Stimulated activated CD4-positive, alpha-beta T cell treated with anti-CD3 and anti-CD28 coated beads, Interleukin-1b, Interleukin-23, amount 100 ng/mL, for 24 hours (primary cell): ENCODE measurements at places on chromosomes 3 and 15.

DNA sequence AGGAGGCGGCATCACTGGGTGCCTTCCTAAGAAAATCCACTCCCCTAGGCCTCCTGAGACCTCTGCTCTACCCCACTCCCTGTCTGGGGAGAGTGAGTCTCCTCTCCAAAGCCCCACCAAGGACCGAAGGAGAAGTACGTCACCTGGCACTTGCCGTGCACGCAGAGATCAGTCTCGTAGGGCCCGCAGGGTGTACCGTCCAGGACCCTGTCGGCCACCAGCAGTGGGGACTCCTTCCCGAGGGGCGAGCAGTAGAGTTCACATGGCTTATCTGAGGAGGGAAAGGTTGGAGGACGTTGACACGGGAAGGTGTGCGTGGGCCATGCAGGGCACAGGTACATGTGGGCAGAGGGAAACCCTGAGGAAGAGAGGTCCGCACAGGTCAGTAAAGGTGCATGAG lies 232.9 kb downstream of the ADAMTS17 start:
- DNase-seq, result no peak

DNA sequence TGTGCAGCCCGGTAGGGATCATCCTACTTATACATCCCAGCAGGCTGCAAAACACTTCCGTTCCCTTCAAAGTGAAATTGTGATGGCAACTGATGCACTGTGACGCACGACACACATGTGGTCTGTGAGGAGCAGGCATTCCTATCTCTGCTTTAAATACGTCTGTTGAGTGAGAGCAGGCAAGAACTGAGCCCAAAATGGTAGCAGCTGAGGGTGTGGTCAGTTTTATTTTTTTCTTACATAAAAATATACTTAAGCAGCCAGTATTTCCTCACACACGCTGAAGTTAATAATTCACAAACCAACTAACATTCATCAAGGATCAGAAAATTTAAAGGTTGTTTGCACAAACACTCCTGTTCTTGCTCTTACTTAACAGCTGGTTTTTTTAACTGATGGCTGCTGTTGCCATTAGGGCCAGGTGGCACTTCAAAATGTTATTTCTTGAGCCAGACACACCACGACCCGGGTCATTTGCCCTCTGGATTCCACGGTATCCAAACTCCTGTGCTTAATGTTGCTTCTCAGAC lies 23.9 kb downstream of the LRIG1 start:
- DNase-seq, result no peak

DNA sequence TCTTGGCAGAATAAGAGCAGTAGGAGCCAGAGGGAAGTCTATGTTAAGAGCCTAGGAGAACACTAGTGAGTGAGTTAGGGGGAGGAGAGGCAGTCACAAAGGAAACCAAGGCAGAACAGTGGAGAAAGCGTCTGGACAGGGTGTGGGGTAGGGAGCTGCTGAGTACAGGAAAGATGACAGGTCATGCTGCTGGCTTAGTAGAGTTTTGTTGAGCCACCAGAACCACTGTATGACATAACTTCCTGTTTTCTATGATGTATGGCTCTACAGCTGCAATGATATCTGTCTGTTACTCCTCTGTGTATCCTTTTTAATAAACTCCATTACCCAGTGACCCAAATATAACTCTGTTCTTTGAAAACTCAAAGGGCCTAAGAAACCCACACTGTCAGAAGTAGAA lies 10.6 kb upstream of the STT3B start:
- no peak for DNase-seq

DNA sequence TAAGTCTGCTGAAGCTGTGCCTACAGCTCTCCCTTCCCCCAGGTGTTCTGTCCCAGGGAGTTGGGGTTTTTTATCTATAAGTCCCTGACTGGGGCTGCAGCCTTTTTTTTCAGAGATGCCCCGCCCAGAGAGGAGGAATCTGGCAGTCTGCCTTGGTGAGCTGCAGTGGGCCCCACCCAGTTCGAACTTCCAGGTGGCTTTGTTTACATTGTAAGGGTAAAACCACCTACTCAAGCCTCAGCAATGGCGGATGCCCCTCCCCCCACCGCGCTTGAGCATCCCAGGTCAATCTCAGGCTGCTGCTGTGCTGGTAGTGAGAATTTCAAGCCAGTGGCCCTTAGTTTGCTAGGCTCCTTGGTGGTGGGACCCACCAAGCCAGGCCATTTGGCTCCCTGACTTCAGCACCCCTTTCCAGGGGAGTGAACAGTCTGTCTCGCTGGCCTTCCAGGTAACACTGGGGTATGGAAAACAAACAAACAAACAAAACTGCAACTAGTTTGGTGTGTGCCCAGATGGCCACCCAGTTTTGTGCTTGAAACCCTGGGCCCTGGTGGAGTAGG lies 189.4 kb downstream of the MFSD1 start:
- no peak for DNase-seq
